Esophagus mucosa (tissue), 1 donor: ENCODE measurements at places on chromosomes 5 and 9. TPM values are rescaled to one million over a fixed set of nuclear protein-coding genes. Genes with fewer than 3 reads are reported as not detected.

GRCh38 chr9:116594547-116594946 is 92.6 kb upstream of the TRIM32 start:
- peak; percentile 75 for ATAC-seq

DNA sequence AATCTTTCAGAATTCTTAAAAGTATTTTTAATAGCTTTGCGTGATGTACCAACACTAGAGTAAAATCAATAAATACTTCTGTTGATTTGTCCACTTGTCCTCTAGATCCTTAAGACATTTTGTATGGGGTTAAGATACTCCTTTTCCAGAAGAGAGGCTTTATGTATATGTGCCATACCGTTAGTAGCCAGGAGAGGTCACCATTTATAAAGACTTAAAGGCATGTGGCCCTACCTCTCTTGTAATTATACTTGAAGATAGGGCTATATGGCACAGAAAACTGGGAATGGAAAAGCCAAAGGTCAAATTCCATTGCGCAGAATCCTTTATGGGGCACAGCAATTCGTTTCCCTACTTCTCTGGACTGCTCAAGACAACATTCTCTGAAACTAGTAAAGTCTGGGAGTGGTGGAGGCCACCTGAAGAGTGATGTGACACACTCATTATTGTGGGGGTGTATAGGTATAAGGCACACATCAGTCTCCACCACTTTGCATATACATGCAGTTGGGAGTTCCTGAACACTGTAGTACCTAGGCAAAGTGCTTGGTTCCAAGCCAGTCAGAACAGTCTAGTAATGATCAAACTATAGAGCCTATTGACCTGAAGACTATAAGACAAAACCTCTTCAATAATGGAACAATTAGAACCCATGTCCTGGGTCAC is 140.1 kb upstream of the FBXL17 start:
- peak; percentile 87 for ATAC-seq

GRCh38 chr5:31231177-31231838 is 37.8 kb downstream of the CDH6 start:
- ATAC-seq, result no peak

- ATAC-seq, result no peak
Observed at GRCh38 chr9:84062538-84062937, 81.9 kb downstream of the RMI1 start.

DNA sequence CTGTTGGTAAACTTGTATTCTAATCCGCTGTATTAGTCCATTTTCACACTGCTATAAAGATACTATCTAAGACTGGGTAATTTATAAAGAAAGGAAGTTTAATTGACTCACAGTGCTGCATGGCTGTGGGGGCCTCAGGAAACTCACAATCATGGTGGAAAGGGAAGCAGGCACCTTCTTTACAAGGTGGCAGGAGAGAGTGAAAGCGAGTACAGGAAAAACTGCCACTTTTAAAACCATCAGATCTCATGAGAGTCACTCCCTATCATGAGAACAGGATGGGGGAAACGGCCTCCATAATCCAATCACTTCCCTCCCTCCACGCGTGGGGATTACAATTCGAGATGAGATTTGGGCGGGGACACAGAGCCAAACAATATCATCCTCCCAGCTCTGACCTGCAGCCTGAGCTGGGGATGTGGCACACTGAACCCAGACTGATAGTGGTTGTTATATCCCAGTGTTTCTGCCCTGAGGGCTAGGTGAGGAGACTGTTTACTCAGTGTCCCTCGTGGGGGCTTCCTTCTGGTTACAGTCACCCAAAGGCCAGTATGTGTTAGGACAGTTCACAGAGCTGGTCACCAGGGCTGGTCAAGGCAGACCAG is 488.3 kb downstream of the KDM4C start:
- peak; percentile 11 for ATAC-seq

Gene ENC1
- 2.6 TPM for total RNA-seq

DNA sequence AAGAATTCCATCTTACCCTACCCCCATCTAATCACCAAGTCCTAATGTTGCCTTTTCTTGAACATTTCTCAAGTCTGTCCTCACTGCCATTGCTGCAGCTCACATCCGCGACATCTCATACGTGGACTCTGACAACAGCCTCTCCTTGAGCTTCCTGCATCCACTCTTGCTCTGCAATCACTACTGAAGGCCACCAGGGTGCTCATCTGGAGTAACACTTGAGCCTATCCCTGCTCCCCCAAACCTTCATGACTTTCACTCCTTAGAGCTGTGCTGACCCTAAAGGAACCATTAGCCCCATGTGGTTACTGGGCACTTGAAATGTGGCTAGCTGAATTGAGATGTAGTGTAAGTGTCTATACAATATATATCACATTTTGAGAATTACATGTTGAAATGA is 46.4 kb upstream of the CTXN3 start:
- no peak for ATAC-seq

Gene GARNL3
- 3.1 TPM for total RNA-seq

DNA sequence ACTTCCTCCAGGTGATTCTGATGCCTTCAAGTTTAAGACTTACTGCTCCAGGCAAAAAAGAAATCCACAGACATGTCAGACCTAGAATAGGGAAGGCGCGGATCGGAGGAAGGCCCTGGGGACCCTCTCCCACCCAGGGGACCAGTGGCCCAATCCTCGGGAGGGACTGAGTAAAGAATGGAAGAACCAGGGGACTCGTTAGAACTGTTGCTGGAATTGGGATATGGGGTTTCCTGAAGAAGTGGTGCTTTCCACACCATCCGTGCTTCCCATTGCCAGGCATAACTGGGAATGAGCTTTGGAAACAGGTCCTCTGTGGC is 63.8 kb upstream of the SLC25A51 start:
- ATAC-seq, result no peak

GRCh38 chr5:83614841-83615240 is 105.8 kb downstream of the HAPLN1 start:
- no peak for ATAC-seq

DNA sequence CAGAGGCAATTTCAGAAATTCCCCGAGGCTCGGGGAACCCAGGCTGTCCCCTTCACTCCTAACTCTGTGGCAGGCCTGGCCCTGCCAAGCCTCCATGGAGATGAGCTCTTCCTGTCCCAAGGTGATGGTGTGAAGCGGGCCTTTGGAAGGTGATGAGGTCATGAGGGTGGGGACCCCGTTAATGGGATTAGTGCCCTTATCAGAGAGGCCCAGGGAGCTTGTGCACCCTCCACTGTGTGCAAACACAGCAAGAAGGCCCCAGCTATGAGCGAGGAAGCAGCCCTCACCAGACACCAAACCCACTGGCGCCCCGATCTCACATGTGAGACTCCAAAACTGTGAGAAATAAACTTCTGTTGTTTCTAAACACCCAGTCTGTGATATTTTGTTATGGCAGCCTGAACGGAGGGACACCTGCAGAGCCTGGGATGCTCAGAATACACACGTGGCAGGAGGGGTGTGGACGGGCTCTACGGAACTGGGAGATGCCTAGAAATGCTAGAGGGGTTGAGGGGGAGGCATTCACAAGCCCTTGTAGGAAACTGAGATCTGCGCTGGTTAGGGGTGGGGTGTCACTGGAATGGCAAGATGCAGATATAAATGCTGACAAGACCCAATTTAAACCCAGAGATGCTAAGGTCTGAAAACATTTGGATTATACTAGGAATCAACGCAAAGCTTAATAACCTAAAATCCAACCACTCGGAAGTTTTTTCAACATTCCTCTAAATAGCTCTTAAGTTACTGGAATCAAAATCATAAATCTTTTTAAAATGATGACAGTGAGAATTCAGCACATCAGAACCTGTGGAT is 46.9 kb downstream of the ADAMTS2 start:
- ATAC-seq, result no peak

GRCh38 chr9:95641586-95641985 is 124.8 kb upstream of the PTCH1 start:
- no peak for ATAC-seq

Gene PCDHGB3
- total RNA-seq, result 0.76 TPM

Gene CCNJL
- total RNA-seq, result 2.6 TPM

- peak; percentile 93 for ATAC-seq
Observed at GRCh38 chr5:154189819-154190594, 526 bp upstream of the GALNT10 start.

Gene LRRC19
- 0.08 TPM for total RNA-seq

DNA sequence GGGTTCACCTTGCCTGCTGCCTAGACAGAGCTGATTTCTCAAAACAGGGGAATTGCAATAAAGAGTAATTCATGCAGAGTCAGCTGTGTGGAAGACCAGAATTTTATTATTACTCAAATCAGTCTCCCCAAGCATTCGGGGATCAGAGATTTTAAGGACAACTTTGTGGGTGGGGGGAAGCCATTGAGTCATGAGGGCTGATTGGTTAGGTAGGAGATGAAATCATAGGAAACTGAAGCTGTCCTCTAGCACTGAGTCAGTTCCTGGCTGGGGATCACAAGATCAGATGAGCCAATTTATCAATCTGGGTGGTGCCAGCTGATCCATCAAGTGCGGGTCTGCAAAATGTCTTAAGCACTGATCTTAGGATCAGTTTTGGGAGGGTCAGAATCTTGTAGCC is 159.1 kb upstream of the MAP1B start:
- no peak for ATAC-seq

Gene KLHL3
- 4.4 TPM for total RNA-seq

Gene CSF1R
- 2.7 TPM for total RNA-seq

GRCh38 chr9:120643061-120643460 is 63.1 kb upstream of the CDK5RAP2 start:
- ATAC-seq, result no peak

DNA sequence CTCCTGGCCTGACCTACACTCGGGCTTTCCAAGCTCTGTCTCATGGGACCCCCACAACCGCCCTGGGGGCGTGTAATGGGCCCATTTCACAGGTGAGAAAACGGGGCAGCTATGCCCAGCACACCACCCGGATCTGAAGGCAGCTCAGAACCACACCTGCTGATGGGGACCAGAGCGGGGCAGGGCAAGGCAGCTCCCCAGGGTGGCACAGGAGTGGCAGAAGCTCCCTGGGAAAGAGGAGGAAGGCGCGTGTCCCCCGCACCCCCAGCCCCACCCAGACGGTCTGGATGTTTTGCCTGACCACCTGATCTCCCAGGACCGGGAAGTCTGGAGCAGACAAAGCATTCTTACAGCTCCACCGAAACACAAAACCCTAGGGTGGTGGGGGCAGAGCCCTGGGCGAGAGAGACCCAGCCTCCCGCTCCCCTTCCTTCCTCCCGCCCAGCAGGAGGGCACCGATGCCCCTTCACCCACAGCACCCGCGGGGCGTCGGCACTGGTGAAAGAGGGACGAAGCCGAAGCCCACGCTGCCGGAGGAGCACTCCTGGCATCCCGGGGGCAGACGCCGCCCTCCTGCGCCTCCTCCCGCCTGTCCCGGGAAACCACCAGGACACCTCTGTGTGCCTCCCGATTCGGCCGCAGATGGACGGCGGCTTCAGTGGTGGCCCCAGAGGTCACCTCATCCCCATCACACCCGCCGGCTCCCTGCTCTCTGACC is 14.5 kb downstream of the NOTCH1 start:
- ATAC-seq, result no peak

GRCh38 chr9:19481971-19482404 is 73.2 kb downstream of the ACER2 start:
- ATAC-seq, result no peak

DNA sequence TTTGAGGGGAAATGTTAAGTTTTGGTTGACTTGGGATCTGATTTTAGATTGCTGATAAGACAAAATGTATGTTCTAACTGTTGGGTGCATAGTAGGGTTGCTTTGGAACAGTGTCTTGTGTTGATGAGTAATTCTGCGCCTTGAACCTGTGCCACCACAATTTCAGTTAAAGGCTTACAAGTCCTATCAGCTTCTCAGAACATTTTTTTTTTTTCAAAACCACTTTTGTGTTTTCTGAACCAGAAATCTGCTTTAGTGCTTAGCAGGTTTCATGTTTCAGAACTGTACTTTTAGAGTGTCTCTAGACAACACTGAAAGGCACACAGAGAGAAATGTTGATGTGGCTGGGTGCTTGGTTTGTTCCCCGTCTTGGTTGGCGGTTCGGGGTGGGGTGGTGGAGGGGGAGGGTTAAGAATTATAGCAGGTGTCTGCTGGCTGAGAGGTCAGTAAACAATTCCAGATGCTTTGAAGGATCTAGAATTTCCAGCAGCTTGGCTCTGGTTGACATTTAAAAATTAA is 84.6 kb downstream of the ANKRD55 start:
- no peak for ATAC-seq

DNA sequence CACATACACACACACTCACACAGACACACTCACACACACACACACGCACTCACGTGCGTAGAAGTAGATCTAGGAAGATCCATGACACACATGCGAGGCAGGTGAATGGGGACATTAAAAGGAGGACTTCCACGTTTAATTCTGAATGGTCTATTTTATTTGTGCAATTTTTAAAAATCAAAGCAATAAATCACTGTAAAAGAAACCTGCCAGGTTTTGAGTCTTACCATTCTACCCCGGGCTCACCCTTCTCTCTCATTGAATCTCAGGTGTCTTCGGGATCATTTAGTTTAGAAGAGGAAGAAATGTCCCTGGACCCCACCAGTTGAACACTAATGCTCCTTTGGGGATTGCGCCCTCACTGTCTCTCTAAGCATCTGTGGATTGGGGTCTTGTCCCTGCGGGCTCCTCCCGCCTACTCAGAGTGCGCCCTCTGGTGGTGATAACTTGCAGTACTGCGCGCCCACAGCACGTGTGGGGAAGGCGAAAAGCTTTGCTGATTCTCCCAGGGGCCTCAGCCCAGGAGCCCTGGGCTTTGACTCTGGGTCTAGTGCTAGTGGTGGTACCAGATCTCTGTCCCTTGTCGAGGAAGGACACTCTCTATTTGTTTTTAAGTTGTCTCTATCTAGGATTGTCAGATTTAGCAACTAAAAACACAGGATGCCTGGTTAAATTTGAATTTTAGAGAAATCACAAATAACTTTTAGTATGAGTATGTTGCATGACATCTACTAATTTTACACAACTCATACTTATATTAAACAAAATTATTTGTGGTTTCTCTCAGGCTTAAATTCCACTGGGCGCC is 34.8 kb downstream of the BOD1 start:
- ATAC-seq, result peak; percentile 37

DNA sequence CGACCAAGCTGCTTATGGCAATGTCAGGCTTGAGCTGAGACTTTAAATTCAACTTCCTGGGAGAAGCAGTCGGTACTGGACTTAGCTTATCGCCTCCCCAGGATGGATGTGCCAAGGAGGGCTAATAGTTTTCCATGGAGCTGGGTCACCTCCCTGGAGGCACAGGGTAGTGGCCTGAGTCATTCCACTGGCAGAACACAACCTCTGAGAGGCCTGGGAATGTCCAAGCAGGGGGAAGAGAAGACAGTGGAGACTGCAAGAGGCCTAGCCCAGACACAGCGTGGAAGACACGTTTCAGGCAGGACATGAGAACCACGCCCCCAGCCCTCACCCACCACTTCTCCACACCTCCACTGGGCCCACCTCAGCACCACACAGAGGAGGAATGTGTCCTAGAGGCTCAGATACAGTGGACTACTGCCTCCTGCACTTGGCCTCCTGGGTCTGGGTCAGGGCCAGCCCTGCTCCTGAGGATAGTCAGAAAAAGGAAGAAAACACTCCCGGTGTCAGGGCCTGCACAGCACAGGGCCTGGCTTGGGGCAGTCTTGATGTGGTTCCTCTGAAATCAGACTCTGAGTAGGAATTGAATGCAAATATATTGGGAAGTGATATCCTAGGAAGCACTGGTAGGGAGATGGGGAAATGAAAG is 171.8 kb downstream of the FSTL4 start:
- ATAC-seq, result peak; percentile 26

GRCh38 chr5:134574521-134574920 is 49.1 kb downstream of the JADE2 start:
- ATAC-seq, result no peak

Gene LECT2
- not detected for total RNA-seq

GRCh38 chr9:134502809-134503211 is 138.8 kb upstream of the COL5A1 start:
- peak; percentile 65 for ATAC-seq

- ATAC-seq, result peak; percentile 13
Observed at GRCh38 chr5:113435575-113435974, 786 bp upstream of the TSSK1B start.
